ENCODE measurements at places on chromosomes 2 and 18.

DNA sequence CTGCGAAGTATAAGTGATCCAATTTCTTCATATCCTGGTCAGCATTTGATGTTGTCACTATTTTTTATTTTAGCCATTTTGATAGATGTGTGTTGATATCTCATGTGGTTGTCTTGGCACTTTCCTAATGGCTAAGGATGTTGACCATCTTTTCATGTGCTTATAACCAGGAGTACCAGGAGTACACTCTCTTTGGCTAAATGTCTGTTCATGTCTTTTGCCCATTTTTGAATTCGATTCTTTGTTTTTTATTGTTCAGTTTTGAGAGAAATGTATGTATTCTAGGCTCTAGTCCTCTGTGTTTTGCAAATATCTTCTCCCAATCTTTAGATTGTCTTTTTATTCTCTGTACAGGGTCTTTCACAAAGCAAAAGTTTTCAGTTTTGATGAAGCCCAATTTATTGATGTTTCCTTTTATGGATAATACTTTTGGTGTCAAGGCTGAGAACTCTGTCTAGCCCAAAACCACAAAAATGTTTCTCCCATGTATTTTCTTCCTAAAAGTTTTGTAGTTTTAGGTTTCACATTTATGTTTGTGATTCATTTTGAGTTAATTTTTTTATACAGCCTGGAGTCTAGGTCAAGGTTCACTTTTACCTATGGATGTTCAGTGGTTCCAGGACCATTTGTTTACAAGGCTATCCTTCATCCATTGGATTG, 65.4 kb downstream of the SDC1 start:
- DNase-seq: no peak

- DNase-seq: no peak
Measured at GRCh38 chr2:150732064-150732463, 244.6 kb upstream of the RND3 start.

DNA sequence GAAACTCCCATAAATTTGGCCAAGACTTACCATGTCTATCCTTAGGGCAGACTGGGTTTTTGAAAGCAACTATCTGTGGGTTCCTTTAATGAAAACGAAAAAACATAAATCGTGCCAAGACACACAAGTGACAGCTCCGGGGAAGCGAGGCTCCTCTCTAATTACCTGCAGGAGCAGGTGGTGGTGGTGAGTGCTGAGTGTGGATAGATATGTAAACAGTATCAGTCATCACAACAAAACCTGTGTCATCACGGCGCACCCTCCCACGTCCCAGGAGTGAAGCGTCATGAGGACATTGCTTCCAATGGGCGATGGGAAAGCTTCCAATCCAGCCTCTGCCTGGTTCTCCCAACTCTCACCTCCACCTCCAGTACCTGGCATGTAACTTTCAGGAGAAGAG, 31.3 kb downstream of the ACKR3 start:
- no peak for DNase-seq

GRCh38 chr2:4909346-4910009, 782.7 kb upstream of the SOX11 start:
- DNase-seq: no peak

DNA sequence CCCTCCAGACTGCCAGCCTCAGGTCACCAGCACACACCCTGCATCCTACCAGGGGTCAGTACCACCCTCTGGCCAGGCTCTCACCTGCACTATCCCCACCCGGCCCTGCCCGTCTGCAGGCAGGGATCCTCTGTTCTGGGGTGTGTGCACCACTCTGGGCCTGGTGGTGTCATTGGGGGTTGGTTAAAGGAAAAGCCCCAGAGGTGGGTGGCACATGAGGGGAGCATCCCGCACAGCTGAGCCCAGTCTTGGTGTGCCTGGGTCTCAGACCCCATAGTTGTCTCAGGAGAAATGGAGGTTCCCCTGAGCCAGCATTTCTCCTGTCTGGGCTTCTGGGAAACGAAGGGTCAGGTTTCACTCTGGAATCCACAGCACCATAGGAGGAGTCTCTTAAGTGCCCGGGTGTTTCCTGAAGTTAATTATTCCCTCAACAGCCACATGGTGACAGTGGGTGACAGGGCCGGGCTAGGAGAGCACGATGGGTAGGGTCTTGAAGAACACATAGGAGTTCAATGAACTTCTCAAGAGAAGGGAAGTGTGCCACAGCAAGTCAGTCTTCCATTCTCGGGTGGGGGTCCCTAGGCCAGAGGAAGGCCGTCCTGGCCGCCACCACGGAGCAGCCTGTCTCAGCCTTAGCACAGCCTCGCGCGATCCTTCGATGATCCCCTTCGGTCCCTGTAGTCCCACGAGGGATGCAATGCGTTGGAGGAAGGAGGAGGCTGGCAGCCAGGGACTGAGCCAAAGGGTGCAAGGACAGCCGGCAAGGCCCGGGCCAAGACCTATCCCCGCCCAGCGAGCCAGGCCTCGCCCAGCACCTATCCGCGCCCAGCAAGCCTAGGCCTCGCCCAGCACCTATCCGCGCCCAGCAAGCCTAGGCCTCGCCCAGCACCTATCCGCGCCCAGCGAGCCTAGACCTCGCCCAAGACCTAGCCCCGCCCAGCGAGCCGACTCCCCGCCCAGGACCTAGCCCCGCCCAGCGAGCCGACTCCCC, 1.1 kb upstream of the FARP2 start:
- DNase-seq: peak; percentile 62

GRCh38 chr2:164439885-164440284, 181.4 kb downstream of the GRB14 start:
- DNase-seq: no peak

DNA sequence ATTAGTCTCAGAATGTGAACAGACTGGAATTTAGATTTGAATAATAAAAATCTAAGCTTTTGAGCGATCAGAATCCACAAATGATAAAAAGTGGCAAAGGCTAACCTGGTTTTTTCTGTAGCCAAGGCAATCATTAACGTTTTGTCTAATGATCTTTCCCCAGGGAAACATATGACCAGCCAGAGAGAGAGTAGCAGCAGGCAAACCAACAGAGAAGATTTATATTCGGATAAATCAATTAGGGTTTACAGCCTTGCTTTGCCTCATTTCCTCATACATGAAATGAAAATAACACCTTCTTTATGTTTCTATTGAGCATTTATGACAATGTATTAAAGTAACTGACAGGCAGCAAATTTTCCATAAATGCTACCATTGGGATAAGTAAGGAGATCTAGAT, 14.5 kb downstream of the TIA1 start:
- DNase-seq: no peak

DNA sequence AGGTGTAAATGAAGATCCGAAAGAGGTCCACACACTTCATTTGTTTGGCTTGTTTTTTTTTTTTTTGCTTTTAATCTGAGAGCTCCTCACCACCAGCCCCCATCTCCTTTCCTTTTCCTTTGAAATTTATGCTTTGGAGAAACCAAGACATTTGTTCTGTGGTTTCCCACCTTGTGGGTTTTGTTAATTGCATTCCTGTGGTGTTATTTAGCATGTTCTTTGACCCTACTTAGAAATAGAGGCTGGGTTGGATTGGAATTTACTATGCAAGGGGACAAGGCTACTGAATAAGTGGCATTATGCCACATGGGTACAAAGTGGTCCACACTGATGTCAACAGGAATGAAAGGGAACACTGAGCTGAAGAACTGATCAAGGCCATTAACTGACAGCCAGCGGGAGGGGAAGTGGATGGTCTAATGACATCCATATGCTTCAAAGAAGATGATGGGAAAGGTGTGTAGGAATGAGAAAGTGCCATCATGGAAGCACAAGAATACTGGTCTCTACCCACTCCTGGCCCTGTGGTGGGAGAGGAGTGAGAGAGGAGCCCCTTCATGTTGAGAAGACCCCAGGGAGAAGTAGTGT, 8.9 kb downstream of the CCL20 start:
- DNase-seq: no peak

GRCh38 chr2:142965443-142965842, 88.0 kb downstream of the KYNU start:
- DNase-seq: no peak

- no peak for DNase-seq
Measured at GRCh38 chr2:211347328-211347727, 790.9 kb downstream of the CPS1 start.

- no peak for DNase-seq
Measured at GRCh38 chr2:30763151-30763660, 44.0 kb downstream of the CAPN13 start.

DNA sequence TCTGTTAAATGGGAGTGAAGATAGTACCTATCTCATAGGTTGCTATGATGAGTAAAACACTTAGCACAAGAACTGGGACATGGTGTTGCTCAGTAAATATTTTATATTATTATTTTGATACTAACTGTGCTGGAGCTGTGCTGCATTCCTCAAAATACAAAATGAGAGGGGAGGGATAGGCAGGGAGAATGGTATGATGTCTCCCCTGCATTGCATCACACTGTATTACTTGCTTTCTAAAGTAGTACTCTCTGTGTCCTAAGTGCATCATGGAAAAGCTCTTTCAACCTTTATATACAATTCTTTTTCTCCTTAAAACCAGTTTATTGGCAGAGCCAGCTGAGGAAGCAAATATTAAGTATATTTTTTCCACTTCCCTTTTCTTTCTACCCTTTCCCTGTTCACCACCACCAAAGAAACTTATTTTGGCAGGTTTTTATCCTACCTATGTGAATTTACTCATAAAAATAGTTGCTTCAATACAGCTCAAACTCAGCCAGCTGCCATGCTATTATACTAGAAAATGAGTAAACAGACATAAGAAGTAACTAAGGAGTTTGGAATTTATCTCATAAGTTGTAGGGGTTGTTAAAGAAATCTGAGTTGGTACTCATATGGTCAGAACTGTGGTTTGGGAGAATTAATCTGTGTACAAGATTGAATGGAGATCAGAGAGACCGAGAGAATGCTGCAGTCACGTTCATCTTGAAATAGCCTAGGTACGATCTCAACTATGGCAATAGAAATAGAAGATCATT, 60.3 kb downstream of the EHBP1 start:
- DNase-seq: no peak

GRCh38 chr2:16202266-16203020, 262.1 kb downstream of the MYCN start:
- no peak for DNase-seq

DNA sequence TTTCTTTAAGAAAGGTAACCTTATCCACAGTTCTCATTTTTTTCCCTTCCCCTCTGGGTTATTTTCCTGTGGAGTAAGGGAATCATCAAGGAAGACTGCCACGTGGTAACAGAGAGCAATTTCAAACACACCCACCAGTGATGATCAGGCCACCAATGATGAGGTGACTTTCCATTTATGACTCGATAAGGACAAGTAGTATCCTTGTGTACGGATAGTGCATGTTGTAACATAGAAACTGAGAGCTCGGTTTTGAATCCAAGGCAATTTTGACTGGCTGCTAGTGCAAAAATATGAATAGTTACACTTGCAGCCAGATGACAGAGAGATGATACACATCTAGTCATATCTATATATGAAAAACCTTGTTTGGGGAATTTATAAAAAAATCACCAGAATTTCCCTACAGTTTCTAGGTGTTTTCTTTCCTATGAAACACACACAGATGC, 143.6 kb upstream of the TCF4 start:
- DNase-seq: no peak
